ENCODE measurements at places on chromosomes 3 and 15.
A peak's percentile ranks its signal among the peaks of the same experiment; 100 is the strongest.

GRCh38 chr15:63195569-63196015, 6.2 kb downstream of the RAB8B start:
- peaks cover 58% of the 10 kb centered on the region for H3K4me1 ChIP-seq
- H3K4me3 ChIP-seq = no peak overlapping the region
- H3K27me3 ChIP-seq = peaks cover 1% of the 10 kb centered on the region
- DNase-seq = no peak

DNA sequence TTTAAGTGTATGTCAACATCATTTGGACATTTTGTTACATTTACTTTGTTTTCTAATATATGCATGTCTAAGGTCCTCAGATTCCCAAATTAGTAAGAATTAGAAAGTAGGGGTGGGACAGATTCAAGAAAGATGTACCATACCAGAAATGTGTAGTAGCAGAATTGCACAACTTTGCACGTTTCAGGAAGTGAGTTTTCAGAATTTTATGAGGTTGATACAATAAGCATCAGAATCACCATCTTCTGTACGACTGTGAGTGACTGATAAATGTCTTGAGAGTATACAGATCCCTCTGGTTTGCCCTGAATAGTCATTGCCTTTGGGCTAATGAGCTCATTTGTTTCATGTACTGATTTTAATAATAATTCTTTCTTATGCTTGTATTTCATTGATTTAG, 9.3 kb downstream of the ARIH2 start:
- H3K27me3 ChIP-seq = no peaks in the 10 kb centered on the region
- H3K4me3 ChIP-seq = no peak overlapping the region
- no peak for DNase-seq
- H3K36me3 ChIP-seq = peaks cover 19% of the 10 kb centered on the region

- no peak overlapping the region for H3K4me3 ChIP-seq
- H3K27ac ChIP-seq = no peak overlapping the region
- no peaks in the 10 kb centered on the region for H3K27me3 ChIP-seq
- no peak for DNase-seq
Measured at GRCh38 chr3:29594261-29594660, 313.4 kb downstream of the RBMS3 start.

DNA sequence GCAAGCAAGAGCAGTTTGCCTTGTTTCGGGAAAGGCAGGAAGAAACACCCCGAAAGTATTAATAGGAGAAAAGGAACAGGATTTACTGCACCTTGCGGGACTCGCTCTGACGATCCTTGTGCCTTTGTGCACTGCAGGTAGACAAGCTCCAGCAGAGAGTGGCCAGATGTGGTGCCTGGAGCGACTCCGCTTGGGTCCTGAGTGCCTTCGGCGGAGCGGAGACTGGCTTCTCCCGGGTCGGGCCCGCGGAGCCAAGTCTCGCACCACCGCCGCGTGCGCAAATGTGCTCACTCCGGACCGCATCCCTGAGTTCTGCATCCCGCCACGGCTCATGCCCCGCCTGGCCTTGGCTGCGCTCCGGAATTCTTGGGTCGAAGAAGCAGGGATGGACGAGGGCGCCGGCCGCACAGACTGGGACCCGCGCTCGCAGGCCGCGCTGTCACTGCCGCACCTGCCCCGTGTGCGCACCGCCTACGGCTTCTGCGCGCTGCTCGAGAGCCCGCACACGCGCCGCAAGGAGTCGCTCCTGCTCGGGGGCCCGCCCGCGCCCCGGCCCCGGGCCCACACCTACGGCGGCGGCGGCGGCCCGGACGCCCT, 769 bp downstream of the C2CD4A start:
- H3K4me1 ChIP-seq = peaks cover 14% of the 10 kb centered on the region
- peak overlapping the region; percentile 90 for H3K4me3 ChIP-seq
- H3K36me3 ChIP-seq = peaks cover 4% of the 10 kb centered on the region
- peaks cover 8% of the 10 kb centered on the region for H3K27me3 ChIP-seq
- peak overlapping the region; percentile 23 for H3K27ac ChIP-seq

DNA sequence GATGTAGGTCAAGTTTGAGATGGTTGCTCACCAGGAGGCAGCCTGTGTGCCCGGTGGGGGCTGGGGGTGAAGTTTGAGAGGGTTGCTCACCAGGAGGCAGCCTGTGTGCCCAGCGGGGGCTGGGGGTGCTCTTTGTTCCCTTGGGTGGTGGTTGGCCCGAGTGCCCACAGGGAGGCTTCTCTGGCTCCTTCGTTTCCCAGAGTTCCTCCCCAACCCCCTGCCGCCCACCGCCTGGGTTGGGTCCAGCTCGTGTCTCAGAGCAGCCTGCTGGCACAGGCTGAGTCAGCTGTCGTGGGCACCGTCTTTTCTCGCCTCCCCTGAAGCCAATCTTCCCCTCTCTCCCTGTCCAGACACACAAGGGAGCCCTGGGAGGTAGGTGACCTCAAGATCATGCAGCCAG, 3.1 kb downstream of the APBA2 start:
- H3K27me3 ChIP-seq = peaks cover 11% of the 10 kb centered on the region
- H3K4me3 ChIP-seq = no peak overlapping the region
- peaks cover 25% of the 10 kb centered on the region for H3K4me1 ChIP-seq
- no peak overlapping the region for H3K27ac ChIP-seq
- H3K36me3 ChIP-seq = peaks cover 5% of the 10 kb centered on the region

- H3K4me3 ChIP-seq = no peak overlapping the region
- H3K27ac ChIP-seq = no peak overlapping the region
- no peak for DNase-seq
- H3K27me3 ChIP-seq = no peaks in the 10 kb centered on the region
Measured at GRCh38 chr3:72011485-72011884, 226.5 kb upstream of the PROK2 start.

DNA sequence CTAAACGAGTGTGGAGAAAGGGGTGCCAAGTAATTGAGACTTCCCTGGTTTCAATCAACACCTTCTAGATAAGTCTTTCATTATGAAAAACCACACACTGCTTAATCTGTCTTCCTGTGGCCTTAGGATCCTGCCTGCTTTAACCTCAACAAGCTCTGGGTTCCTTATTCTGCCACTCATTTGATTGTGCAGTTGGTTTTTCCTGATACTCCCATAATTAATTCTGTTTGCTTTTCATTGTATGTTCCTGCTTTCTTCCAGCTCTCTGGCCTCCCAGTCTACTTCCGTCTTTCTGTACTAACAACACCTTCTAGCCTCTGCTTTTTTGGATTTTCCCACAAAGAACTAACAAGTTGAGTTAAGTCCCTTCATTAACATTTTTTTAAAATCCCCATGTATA, 20.2 kb upstream of the GCNT3 start:
- no peak overlapping the region for H3K4me3 ChIP-seq
- peaks cover 14% of the 10 kb centered on the region for H3K4me1 ChIP-seq
- H3K27ac ChIP-seq = no peak overlapping the region
- H3K27me3 ChIP-seq = peaks cover 2% of the 10 kb centered on the region

- no peak for DNase-seq
- H3K4me3 ChIP-seq = no peak overlapping the region
- no peak overlapping the region for H3K27ac ChIP-seq
- peaks cover 1% of the 10 kb centered on the region for H3K27me3 ChIP-seq
- H3K36me3 ChIP-seq = no peaks in the 10 kb centered on the region
Measured at GRCh38 chr3:66048051-66048395, 9.3 kb upstream of the MAGI1 start.

DNA sequence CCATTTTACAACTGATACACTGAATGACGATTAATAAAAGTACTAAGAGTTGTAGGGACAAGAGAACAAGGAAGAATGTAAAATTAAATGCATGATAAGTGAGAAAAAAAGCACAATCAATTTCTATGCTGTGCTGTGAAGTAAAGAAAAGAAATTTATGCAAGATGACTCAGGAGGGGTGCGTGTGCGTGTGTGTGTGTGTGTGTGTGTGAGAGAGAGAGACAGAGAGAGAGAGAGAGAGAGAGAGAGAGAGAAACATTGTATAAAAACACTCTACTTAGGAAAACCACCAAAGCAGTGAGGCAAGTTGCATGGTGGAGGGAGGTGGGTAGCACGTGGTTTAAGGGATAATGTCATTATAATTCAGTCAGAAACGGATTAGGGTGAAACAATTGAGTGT, 580.8 kb upstream of the ALCAM start:
- H3K4me3 ChIP-seq = no peak overlapping the region
- DNase-seq = no peak
- no peaks in the 10 kb centered on the region for H3K27me3 ChIP-seq
- peaks cover 8% of the 10 kb centered on the region for H3K4me1 ChIP-seq
- no peaks in the 10 kb centered on the region for H3K36me3 ChIP-seq

- peaks cover 4% of the 10 kb centered on the region for H3K27me3 ChIP-seq
- no peak overlapping the region for H3K4me3 ChIP-seq
- H3K27ac ChIP-seq = peak overlapping the region; percentile 13
- peaks cover 85% of the 10 kb centered on the region for H3K36me3 ChIP-seq
Measured at GRCh38 chr15:57537072-57537471, 54.6 kb upstream of the MYZAP start.

GRCh38 chr3:58672880-58673279, 6.3 kb upstream of the FAM3D start:
- H3K27me3 ChIP-seq = peaks cover 3% of the 10 kb centered on the region
- no peak overlapping the region for H3K27ac ChIP-seq
- no peaks in the 10 kb centered on the region for H3K36me3 ChIP-seq
- DNase-seq = no peak
- no peak overlapping the region for H3K4me3 ChIP-seq
- peaks cover 3% of the 10 kb centered on the region for H3K4me1 ChIP-seq

GRCh38 chr15:85329561-85330422, 50.6 kb upstream of the AKAP13 start:
- H3K4me1 ChIP-seq = peaks cover 44% of the 10 kb centered on the region
- H3K4me3 ChIP-seq = no peak overlapping the region
- H3K27me3 ChIP-seq = peaks cover 7% of the 10 kb centered on the region
- no peak for DNase-seq
- peaks cover 5% of the 10 kb centered on the region for H3K36me3 ChIP-seq
- no peak overlapping the region for H3K27ac ChIP-seq

DNA sequence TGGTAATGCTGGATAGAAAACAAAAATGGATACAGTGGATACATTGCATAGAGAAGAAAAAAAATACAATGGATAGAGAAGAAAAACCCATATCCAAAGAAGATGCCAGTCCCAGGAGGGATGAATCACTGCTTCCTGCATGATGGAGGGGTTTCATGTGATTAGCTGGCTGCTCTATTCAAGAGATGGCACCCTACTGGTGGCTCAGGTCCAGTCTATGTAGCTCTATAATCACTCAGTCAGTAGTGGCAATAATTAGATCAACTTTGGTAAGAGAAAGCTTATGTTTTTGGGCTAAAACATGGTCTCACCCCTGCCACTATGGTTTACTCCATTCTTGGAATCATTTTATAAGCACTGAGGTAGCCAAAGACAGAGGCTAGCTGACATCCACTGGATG, 33.7 kb upstream of the NOX5 start:
- no peaks in the 10 kb centered on the region for H3K27me3 ChIP-seq
- no peaks in the 10 kb centered on the region for H3K36me3 ChIP-seq
- no peaks in the 10 kb centered on the region for H3K4me1 ChIP-seq
- H3K4me3 ChIP-seq = no peak overlapping the region
- DNase-seq = no peak
- H3K27ac ChIP-seq = no peak overlapping the region

DNA sequence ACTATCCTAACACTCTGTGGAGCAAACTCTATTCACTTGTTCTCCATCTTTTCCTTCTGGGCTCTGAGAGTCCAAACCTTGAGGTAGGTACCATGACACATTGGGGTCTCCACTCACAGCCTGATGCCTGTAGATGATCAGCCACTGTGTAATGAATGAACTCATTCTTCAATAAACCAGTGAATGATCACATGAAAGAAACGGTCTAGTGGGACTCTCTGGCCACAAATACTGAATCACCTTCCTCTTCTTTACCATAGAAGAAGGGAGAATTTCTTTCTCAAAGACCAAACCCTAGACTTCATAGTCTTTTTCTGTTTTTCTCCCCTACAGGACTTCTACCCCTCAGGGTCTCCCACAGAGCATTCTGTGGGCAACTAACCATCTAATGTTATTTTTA, 20.5 kb upstream of the ABHD2 start:
- H3K4me3 ChIP-seq = no peak overlapping the region
- H3K36me3 ChIP-seq = peaks cover 15% of the 10 kb centered on the region
- H3K4me1 ChIP-seq = no peaks in the 10 kb centered on the region
- no peak for DNase-seq

DNA sequence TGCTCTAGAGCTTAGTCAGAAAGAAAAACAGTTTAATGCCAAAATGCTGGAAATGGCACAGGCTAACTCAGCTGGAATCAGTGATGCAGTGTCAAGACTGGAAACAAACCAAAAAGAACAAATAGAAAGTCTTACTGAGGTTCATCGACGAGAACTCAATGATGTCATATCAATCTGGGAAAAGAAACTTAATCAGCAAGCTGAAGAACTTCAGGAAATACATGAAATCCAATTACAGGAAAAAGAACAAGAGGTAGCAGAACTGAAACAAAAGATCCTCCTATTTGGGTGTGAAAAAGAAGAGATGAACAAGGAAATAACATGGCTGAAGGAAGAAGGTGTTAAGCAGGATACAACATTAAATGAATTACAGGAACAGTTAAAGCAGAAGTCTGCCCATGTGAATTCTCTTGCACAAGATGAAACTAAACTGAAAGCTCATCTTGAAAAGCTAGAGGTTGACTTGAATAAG, 150.5 kb upstream of the LRRFIP2 start:
- DNase-seq = no peak
- H3K27ac ChIP-seq = peak overlapping the region; percentile 91
- peaks cover 42% of the 10 kb centered on the region for H3K4me1 ChIP-seq
- H3K27me3 ChIP-seq = peaks cover 2% of the 10 kb centered on the region

- H3K4me3 ChIP-seq = no peak overlapping the region
- H3K4me1 ChIP-seq = no peaks in the 10 kb centered on the region
- peaks cover 2% of the 10 kb centered on the region for H3K27me3 ChIP-seq
- DNase-seq = no peak
- no peak overlapping the region for H3K27ac ChIP-seq
- H3K36me3 ChIP-seq = no peaks in the 10 kb centered on the region
Measured at GRCh38 chr3:41464401-41464800, 265.1 kb downstream of the CTNNB1 start.

DNA sequence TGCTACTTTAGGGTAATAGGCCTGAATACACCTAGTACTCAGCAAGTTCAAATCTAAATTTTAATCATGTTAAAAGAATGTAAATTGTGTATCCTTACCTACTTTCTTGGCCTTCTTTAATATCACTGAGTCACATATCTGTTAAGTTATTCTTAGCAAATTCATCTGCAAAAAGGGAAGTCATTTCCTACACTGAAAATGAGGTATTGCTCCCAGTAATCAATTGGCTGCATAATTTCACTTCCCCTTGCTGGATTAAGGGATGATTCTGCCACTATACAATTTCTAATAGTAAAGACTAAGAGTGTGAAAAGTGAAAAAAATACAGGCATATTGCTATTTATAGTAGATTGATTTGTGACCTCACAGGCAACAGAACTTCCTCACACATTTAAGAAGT, 47.8 kb downstream of the CCDC54 start:
- H3K4me1 ChIP-seq = peaks cover 7% of the 10 kb centered on the region
- no peak overlapping the region for H3K4me3 ChIP-seq
- DNase-seq = no peak
- H3K36me3 ChIP-seq = no peaks in the 10 kb centered on the region

- H3K36me3 ChIP-seq = no peaks in the 10 kb centered on the region
- DNase-seq = no peak
- no peak overlapping the region for H3K27ac ChIP-seq
- no peaks in the 10 kb centered on the region for H3K4me1 ChIP-seq
- H3K27me3 ChIP-seq = no peaks in the 10 kb centered on the region
Measured at GRCh38 chr3:180531303-180532278, 70.4 kb upstream of the TTC14 start.

GRCh38 chr15:40353697-40354096, 2.9 kb downstream of the PHGR1 start:
- no peak overlapping the region for H3K4me3 ChIP-seq
- peaks cover 11% of the 10 kb centered on the region for H3K4me1 ChIP-seq
- no peak for DNase-seq
- H3K36me3 ChIP-seq = no peaks in the 10 kb centered on the region
- H3K27ac ChIP-seq = no peak overlapping the region
- peaks cover 13% of the 10 kb centered on the region for H3K27me3 ChIP-seq
